Suprapubic skin (tissue), 4 donors: ENCODE measurements at places on chromosomes 5 and 9.
A peak's percentile ranks its signal among the peaks of the same experiment; 100 is the strongest.

- peaks cover 6% of the 10 kb centered on the region for H3K27me3 ChIP-seq
- H3K4me3 ChIP-seq = no peak overlapping the region
- H3K27ac ChIP-seq = no peak overlapping the region
- no peak for DNase-seq
These were observed 960 bp upstream of the IFNB1 start for GRCh38 chr9:21078702-21079101.

DNA sequence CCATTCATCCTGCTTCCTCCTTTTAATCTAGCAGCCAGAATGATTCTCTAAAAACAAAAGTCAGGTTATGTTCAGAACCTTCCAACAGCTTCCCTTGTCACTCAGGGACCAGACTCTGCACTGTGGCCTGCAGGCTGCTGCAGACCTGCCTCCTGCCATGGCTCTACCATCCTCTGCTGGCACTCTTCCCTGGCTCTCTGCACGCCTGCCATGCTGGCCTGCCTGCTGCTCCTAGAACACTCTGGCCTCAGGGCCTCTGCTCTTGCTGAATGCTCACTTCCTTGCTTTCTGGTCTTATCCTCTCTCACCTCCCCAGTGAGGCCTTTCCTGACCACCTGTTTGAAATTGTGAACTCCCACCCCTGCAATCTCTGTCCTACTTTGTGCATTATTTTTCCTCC lies 149.4 kb downstream of the CD180 start:
- H3K4me1 ChIP-seq = peaks cover 46% of the 10 kb centered on the region
- H3K27me3 ChIP-seq = no peaks in the 10 kb centered on the region
- no peak overlapping the region for H3K27ac ChIP-seq
- DNase-seq = no peak

DNA sequence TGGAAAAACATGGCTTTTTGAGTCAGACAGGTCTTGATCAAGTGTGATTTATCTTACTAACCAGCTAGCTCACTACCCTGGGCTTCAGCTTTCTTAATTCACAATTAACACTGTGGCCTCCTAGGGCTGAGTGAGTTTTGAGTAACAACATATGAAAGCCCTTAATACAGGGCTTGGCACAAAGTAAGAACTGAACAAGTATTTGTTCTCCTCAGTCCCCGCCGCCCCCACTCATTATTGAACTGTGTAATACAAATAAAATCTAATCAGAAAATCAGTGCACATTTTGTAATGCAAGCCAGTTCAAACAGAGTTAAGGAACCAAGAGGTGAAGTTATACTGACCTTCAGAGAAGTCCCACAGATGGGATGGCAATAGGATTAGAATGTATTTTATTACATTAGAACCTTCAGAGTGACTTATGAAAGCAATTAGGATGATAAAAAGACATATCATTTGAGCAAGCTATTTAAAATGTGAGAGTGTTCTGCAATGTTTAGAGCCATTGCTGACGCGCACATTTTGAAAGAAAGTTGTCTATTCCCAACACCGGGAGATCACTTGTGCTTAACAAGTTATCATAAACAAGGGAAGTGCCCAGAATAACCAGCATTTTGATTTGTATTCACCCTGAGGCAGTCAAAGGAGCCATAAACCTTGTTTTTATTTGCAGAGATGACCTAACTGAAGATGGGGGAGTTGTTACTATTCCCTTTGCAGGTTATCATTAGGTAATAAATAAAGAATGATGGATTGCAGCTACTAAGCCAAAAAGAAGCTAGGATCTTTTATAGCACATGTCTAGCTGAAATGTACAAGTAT lies 19.4 kb downstream of the ADAMTS16 start:
- H3K27me3 ChIP-seq = no peaks in the 10 kb centered on the region
- no peaks in the 10 kb centered on the region for H3K4me1 ChIP-seq
- no peak for DNase-seq
- no peak overlapping the region for H3K4me3 ChIP-seq
- no peaks in the 10 kb centered on the region for H3K36me3 ChIP-seq

DNA sequence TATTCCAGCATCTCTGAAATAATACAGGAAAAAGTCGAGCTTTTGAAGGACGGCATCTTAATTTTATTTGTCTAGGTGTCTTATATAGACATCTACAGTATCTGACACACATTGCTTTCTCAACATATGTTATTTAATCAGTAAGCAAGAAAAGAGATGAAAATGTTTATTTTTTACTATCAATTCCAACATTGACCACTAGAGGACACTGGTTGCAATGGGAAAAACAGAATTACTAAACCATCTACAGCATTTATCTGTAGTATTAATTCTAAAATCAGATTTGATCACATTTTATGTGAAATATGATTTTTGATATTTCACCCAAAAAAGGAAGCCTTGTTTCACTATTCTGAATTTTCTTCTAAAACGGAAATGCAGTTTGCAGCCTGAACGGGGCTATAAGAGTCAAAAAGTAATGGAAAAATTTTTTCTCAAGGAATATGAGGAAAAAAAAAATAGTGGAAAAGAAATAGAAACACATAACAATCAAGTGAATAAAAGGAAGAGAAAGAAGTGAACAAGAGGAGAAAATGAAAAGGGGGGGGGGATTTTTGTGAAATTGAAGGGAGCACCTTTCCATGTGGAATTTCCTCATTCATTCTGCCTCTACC lies 98.6 kb downstream of the OSTF1 start:
- peaks cover 6% of the 10 kb centered on the region for H3K36me3 ChIP-seq
- no peak overlapping the region for H3K27ac ChIP-seq
- no peaks in the 10 kb centered on the region for H3K27me3 ChIP-seq
- H3K4me3 ChIP-seq = no peak overlapping the region
- no peak for DNase-seq

DNA sequence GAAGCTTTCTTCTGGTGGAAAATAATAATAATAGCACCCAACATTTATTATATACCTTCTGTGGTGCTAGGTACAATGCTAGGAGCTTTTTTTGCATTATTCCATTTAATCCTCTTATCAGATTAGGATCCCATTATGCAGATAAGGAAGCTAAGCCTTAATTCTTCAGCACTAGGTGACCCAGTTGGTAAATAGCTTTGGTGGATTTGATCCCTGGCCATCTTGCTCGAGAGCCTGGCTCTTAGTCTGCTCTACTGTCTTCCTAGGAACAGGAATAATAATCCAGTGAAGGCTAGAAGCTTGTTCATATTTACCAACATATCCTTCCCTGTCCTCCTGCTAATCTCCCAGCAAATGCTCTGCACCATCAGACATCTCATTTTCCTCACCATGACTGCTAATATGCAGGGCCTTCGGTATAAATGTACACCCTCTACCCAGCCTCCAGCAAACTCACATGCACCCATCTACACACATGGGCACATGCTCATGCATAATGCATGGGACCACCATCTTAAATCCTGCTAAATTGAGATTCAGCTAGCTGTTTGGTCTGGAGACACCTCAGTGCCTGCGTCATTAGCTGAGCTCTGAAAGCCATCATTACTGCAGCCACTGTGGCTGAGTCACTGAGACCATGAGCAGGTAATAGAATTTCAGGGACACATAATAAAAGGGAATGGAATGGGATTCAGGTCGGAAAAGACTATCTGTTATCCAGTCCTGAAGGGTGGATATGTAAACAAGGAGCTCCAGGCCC lies 87.5 kb downstream of the TRIM32 start:
- no peaks in the 10 kb centered on the region for H3K36me3 ChIP-seq
- H3K4me1 ChIP-seq = no peaks in the 10 kb centered on the region

GRCh38 chr5:83072966-83073365 lies 4.2 kb downstream of the TMEM167A start:
- H3K36me3 ChIP-seq = no peaks in the 10 kb centered on the region
- H3K4me1 ChIP-seq = peaks cover 61% of the 10 kb centered on the region
- no peak overlapping the region for H3K27ac ChIP-seq
- H3K27me3 ChIP-seq = no peaks in the 10 kb centered on the region
- DNase-seq = no peak

GRCh38 chr9:124685217-124685616 lies 85.9 kb downstream of the NR6A1 start:
- no peak overlapping the region for H3K27ac ChIP-seq
- no peaks in the 10 kb centered on the region for H3K4me1 ChIP-seq
- H3K27me3 ChIP-seq = no peaks in the 10 kb centered on the region
- H3K36me3 ChIP-seq = no peaks in the 10 kb centered on the region

DNA sequence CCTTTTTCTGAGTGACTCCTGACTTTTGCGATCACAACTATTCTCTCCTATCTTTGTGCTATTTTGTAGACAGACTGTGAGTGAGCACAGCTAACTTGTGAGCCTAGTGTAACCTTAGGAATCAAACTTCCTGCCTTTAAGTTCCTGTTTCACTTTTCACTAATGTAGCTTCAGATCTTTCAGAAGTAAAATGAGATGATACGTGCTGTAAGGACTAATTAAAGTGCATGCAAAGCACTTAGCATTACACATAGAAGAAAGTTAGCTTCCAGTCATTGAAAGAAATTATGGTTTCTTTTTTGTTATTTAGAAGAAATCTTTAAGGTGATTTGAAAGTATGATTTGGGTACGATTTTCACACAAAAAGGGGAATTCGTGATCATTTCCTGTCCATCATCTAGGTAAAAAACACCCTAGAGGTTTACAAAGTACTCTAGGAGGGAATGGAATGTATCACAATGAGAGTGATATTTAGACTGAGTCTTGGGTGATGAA lies 122.7 kb downstream of the ST8SIA4 start:
- H3K4me3 ChIP-seq = no peak overlapping the region
- no peaks in the 10 kb centered on the region for H3K36me3 ChIP-seq
- DNase-seq = no peak
- peak overlapping the region; percentile 40 for H3K27ac ChIP-seq
- no peaks in the 10 kb centered on the region for H3K27me3 ChIP-seq

- no peak overlapping the region for H3K4me3 ChIP-seq
- no peaks in the 10 kb centered on the region for H3K36me3 ChIP-seq
- no peak for DNase-seq
- H3K27ac ChIP-seq = no peak overlapping the region
- peaks cover 17% of the 10 kb centered on the region for H3K4me1 ChIP-seq
These were observed 49.9 kb upstream of the C5orf46 start for GRCh38 chr5:147956064-147956841.

DNA sequence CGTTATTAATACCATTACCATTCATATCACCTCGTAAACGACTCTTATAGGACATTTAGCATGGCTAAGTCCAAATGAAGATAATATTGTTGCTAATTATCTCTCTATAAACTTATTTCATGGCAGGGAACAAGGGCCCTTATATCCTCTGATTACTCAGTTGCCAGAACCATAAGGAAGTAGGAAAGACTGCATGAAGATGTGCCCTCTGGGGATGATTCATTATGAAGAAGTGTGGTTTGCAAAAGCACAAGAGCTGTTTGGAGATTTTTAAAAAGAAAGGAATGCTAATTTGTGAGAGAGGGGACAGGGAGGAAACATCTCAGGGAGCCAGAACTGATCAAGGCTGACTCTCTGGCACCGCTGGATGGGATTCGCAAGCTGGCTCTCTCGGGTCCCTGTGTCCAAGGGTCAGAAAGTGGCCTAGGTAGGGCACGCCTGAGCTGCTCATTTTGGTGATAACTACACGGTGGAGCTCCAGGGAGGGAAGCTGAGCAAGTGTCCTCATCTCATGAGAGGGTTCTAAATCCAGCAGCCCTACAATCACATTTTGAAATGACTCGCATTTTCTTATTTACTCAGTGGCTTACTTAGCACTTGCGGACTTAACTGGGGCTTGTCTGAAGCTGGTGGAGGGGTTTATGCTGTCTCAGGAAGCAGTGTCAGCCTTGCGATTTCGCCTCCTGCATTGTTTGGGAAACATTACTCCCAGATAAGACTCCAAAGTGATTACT lies 136.8 kb downstream of the C5orf15 start:
- H3K4me1 ChIP-seq = no peaks in the 10 kb centered on the region
- no peak for DNase-seq
- no peak overlapping the region for H3K4me3 ChIP-seq
- H3K27ac ChIP-seq = no peak overlapping the region
- H3K36me3 ChIP-seq = no peaks in the 10 kb centered on the region

DNA sequence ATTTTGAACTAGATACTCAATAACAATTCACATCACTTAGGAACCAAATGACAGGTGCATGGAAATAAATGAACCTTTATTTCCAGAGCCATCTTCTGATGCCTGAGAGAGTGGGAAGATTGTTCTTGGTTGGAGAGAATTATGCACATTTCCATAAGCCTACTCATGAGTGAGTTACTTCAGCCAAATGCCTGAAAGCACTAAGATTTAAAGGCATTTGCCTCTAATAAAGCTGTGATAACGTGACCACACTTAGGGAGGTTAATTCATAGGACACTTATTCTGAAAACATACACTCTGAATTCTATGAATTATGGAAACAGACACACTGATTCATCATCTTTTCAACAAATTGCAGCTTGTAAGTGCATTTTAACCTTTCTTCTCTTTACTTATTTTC lies 40.0 kb downstream of the KCTD16 start:
- no peak for DNase-seq
- no peak overlapping the region for H3K4me3 ChIP-seq
- H3K27me3 ChIP-seq = peaks cover 39% of the 10 kb centered on the region
- no peaks in the 10 kb centered on the region for H3K36me3 ChIP-seq

GRCh38 chr5:138179277-138179857 lies 455 bp downstream of the KIF20A start:
- no peak for DNase-seq
- H3K27ac ChIP-seq = no peak overlapping the region
- peak overlapping the region; percentile 84 for H3K4me3 ChIP-seq
- H3K36me3 ChIP-seq = peaks cover 21% of the 10 kb centered on the region
- H3K4me1 ChIP-seq = peaks cover 20% of the 10 kb centered on the region

GRCh38 chr5:138366632-138367382 lies 14.3 kb downstream of the KDM3B start:
- peaks cover 28% of the 10 kb centered on the region for H3K4me1 ChIP-seq
- no peaks in the 10 kb centered on the region for H3K27me3 ChIP-seq
- no peaks in the 10 kb centered on the region for H3K36me3 ChIP-seq
- no peak overlapping the region for H3K27ac ChIP-seq
- DNase-seq = no peak

- H3K4me1 ChIP-seq = peaks cover 16% of the 10 kb centered on the region
- H3K4me3 ChIP-seq = peak overlapping the region; percentile 71
- no peaks in the 10 kb centered on the region for H3K27me3 ChIP-seq
- DNase-seq = peak; percentile 75
These were observed 767 bp downstream of the RALGPS1 start for GRCh38 chr9:126915281-126915816.

- no peaks in the 10 kb centered on the region for H3K36me3 ChIP-seq
- no peak overlapping the region for H3K27ac ChIP-seq
- DNase-seq = no peak
- H3K4me1 ChIP-seq = peaks cover 28% of the 10 kb centered on the region
- H3K4me3 ChIP-seq = no peak overlapping the region
These were observed 17.3 kb downstream of the ADRB2 start for GRCh38 chr5:148843510-148844318.

DNA sequence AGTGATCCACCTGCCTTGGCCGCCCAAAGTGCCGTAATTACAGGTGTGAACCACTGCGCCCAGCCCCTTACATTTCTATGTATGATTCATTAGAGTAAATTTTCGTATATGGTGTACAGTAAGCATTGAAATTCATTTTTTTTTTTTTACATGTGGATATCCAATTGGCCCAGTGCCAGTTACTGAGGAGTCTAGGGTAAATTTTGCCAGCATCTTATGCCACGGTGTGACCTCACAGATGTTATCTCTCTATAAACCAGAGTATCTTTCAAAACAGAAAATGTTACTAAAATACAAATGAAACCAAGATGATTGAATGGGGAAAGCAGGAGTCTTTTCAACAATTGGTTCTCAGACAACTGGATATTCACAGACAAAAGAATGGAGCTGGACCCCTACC lies 64.7 kb downstream of the IPPK start:
- no peak overlapping the region for H3K27ac ChIP-seq
- no peaks in the 10 kb centered on the region for H3K36me3 ChIP-seq
- H3K4me1 ChIP-seq = peaks cover 64% of the 10 kb centered on the region
- H3K27me3 ChIP-seq = no peaks in the 10 kb centered on the region
- no peak for DNase-seq
